ENCODE measurements at places on chromosomes 4 and X.

GRCh38 chr4:122503214-122503613 lies 46.7 kb upstream of the IL2 start:
- no peak for DNase-seq

DNA sequence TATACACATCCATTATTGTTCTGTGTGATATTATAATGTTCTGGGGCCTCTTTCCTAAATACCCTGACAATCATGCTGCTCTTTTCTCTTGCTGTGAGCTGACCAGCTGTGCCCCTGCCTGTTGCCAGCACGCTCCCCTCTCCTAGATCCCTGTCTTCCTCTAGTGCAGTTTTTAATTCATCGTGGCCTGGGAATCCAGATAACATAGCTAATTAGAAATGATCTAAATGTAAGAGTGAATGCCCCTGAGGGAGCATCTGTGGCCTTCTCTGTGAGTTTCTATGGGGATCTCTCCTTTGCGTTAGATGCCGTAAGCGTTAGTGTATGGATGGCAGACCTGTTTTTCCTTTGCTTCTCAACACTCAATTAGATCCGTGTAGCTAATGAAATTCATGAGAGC lies 434.3 kb downstream of the SPRY1 start:
- DNase-seq: no peak

- DNase-seq: no peak
These were observed 182.8 kb upstream of the GRID2 start for GRCh38 chr4:92120810-92121498.

DNA sequence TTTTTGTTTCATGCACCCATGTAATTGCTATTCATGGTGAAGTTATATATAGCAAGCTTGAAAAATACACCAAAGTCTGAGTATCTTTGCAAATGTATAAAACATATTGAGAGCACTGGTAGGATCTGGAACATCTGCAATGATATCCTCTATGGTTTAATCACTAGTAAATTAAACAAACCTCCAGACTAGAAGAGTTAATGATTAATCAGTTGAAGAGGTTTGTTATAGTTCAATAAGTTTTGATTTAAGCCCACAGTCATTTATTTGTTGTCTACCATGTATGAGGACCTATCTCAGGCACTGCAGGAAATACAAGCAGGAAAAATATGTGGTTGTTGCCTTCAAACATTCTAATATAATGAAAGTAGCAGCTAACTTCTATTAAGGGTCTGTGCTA lies 16.5 kb downstream of the CYBB start:
- DNase-seq: no peak

GRCh38 chrX:27446423-27446822 lies 16.7 kb downstream of the PPP4R3C start:
- DNase-seq: no peak

DNA sequence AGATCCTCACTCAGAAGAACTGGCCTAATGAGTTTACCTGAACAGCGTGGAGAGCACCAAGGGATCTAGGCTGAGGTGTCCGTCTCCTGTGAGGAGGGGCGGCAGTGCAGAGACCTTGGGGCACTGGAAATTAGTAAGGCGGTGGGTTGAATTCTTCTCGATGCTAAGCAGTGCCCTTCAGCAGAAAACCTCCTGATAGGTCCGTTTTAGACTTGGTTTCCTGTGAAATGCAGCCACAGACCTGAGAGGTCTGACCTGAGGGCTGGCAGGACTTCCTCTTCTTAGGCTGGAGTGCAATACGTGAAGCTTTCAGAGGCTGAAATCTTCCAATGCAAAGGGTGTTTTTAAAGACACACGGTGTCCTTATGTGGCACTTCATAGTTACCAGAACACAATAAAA lies at the start of gene CLNK:
Gene CLNK, minus strand, starts transcription at position 138 of the 400 bp plus-strand sequence. CDS start 16,899 bp downstream, outside the sequence.
- no peak for DNase-seq

- DNase-seq: peak; percentile 12
These were observed 57.8 kb downstream of the RAP1GDS1 start for GRCh38 chr4:98319021-98319420.

DNA sequence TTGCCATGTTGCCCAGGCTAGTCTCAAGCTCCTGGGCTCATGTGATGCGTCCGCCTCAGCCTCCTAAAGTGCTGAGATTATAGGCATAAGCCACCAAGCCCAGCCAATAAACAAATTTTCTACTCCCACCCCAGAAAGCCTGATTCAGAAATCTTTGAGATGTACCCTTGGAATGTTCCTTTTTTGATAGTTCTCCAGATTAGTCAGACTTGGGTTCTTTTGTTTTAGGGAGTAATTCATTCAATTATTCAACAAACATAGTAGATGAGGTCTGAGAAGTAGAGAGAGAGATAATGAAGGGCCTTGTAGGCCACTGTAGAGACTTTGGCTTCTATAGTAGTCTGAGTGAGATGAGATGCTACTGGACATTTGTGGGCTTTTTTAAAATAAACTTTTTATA lies 27.8 kb downstream of the RP2 start:
- DNase-seq: no peak

DNA sequence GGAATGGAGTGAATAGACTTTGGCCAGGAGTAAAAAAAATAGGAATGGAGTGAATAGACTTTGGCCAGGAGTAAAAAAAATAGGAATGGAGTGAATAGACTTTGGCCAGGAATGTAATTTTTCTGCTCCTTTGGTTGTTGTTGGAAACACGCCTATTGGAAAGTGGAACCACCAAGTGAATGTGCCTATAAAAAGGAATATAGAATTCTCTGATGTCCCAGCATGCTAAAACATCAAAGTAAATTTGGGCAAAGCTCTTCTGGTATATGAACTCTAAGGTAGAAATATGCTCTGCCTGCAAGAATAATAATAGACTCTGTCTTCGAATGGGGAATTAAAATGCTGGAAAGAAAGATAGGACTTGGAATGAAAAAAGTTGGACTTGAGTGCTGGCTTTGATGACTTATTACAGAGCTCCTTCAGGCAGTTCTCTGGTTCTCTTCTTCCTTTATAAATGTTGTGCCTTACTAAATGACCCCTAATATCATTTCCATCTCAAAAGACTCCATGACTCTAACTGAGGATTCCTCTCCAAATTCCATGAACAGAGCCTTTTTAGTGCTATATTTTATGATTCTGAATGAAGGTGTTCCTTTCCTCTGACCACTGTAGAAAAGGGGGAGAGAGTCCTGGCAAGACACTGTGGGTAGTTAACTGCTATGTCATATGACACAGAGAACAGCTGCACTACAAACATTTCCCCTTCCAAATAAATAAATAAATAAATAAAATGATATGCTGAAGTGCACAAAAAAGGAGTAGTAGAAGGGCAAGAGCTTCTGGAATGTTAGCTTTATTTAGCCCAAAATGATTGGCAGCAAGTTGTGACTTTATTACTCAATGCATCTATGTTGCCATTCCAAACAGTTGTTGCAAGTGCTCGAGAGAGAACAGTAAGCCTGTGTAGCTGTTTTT lies 13.5 kb upstream of the GBA3 start:
- DNase-seq: no peak

GRCh38 chr4:56863441-56864139 lies 42.1 kb upstream of the SPINK2 start:
- DNase-seq: no peak

- DNase-seq: peak; percentile 66
These were observed 203.0 kb downstream of the MAML3 start for GRCh38 chr4:139951021-139951420.

DNA sequence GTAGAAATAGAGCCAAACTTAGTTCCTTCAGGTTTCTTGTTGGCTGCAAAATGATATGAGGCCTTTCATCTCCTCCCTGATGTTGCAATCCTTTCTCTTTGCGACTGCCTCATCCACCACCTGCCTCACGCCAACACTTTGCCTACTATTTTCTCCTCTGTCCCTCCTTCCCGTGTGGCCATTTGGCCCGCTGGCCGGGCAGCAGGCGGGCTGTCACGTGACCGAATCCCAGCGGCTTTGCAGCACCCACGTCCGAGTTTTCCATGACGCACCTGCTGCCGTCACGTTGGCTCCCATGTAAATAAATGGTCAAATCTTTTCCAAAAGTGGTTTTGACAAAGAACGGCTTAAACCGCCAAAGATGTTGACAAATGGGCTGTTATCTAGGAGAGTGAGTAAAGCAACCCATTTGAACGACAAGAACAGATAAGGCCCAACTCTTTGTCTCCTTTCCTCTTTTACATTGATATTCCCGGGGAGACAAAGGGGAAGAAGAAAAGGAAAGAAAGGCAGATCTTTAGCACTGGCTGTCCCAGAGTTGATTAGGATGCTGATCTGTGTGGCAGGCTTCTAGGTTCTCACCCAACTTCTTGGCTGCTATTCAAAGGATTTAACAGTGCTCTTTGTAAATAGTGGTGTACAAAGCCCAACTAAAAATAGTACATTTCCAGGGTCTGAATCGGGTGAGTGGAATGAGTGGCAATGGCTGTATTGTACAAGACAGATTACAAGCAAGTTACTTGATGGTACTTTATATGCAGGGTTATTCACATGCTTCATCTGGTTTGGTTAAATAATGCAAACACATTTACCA lies 174.2 kb upstream of the JADE1 start:
- peak; percentile 26 for DNase-seq

DNA sequence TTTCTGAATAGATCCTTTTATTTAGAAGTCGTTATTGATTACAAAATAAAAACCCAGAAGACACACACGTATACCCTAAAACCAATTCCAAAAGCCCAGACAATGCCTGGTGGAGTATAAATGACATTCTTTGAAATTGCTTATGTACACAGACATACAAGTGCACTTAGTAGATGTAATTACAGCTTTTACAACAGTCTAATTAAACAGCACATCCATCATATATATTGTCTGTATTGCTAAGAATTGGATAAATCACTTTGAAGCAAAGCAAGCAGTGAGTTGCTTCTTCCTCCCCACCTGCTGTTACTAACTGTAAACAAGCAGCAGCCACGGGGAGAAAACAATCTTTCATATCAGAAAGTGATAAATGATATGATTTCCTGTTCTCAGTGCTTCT lies 645.7 kb downstream of the TLL1 start:
- no peak for DNase-seq

DNA sequence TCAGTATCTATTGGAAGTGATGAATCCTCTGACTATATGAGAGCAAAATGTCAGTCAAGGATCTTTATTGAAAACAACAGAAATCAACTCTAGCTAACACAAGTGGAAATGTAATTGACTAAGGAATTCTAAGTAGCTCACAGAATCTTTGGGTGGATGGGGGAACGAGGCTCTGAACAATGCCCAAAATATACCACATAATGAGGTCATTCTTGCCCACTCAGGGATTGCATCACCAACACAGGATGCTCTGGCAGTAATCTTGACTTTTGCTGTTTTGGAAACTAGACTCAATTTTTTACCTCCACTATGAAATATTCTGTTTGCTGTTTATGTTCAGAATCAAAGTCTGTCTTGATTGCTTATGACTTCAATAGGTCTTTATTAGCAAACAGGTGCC lies 127.4 kb upstream of the UNC5C start:
- DNase-seq: no peak

DNA sequence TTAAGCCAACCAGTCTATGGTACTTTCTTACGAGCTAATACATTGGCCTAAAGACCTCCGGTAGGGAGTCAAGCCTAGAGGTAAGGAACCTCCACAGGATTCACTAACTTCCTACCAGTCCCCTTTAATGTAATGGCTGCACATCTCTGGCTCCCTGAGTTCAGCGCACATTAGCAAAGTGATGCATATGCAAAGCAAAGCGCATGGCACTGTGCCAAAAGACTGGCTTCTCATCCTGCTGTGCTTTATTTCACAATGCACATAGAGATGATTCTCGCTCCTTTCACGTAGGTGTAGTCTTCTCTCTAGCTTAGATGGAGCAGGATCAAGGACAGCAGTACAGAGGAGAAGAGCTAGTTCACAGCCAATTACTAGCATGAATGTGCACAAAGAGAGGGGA lies 14.6 kb upstream of the CLTRN start:
- peak; percentile 57 for DNase-seq

GRCh38 chr4:145719752-145720624 lies 40.0 kb downstream of the C4orf51 start:
- DNase-seq: no peak

- peak; percentile 91 for DNase-seq
These were observed 34.4 kb downstream of the SLAIN2 start for GRCh38 chr4:48375651-48376304.
